AG09309 (cell line): ENCODE measurements at places on chromosomes 1 and 21.

DNA sequence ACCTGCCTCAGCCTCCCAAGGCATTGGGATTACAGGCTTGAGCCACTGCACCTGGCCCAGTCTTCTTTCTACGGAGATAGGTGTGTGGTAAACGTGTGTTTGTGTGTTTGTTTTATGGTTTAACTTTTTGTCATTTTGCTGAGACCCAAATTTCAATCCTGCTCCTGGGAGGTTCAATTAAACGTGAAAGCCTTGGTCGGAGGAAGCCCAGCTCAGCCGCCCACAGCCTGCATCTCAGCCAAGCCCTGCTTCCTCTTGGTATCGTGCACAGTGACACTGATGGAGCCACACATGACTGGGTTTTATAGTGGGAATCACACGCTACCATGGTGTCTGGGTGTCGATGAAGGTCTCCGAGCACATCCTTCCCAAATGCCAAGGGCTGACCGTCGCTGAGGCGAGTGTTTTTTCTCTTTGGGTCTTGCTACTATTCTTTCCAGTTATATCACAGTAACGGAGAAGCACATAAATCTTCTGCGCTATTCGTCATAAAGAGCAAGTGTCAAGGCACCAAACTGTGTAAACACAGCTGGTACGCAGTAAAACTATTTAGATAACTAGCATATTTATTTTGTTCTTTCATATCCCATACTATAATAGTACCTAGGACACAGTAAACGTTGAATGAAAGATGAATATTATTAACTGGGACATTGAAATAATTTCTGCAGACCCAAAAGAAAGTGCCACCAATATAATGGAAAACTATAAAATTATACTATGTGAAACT, 39.3 kb downstream of the HLCS start:
- no peak for DNase-seq

DNA sequence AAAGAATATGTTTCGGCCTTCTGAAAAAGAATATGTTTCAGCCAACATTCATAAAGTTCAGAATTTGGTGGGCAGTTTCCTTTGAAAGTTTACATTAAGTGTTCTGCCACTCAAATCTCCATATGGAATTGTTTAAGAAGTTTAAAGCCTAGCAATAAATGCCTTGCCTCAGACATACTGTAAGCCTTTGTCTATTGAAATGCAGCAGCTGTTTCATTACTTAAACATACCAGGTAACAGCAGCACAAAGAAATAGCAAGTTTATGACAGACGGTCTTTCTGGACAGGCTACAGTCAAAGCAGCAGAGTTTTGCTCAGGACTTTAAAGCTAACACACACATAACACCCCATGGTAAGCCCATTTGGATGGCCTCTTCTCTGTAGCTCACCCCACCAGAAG, 38.5 kb upstream of the C1orf105 start:
- no peak for DNase-seq

DNA sequence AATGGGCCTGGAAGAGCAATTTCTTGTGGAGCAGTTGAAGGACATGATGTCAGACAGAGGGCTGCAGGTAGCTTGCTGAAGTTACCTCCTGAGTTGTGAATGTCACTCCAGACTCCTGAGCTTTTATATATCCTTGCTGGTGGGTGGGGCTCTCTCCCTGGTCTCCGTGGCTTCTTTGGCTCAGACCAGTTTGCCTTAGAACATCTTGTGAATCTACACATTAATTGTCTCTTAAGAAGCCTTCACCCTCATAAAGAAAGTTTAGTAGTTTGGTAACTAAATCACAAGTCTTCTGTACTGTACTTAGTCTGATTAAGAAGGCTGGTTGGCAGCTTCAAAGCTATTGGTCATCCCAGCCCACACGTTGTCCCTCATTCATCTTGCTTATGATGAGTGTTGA, at the start of gene KRTAP11-1:
KRTAP11-1 (minus strand) TSS at position 101 of the 400 bp plus-strand sequence; CDS start at position 45, 56 bp downstream.
- no peak for DNase-seq

- no peak for DNase-seq
Observed at GRCh38 chr21:42160111-42160721, 58.7 kb upstream of the ABCG1 start.

- no peak for DNase-seq
Observed at GRCh38 chr1:160412028-160412362, 11.6 kb downstream of the VANGL2 start.

DNA sequence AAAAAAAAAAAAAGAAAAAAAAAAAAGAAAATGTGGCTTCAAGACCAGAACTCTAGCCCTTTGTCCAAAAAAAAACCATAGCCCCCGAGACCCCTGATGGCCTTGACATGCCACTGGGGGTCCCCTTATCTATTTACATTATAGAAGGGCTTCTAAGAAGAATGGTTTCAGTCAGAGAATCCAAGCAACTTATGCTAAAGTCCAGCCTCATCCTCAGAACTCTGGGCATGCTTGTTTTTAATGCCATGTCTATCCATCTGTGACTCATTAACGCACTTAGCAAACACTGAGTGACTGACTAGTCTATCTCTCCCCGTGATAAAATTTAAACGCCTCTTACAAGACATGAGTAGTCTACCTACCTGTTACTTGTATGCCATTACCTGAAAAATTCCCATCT, 29.3 kb downstream of the ERG start:
- no peak for DNase-seq

- DNase-seq: no peak
Observed at GRCh38 chr21:36186081-36186480, 29.5 kb downstream of the DOP1B start.

- no peak for DNase-seq
Observed at GRCh38 chr1:173114346-173114745, 63.6 kb upstream of the TNFSF18 start.

- no peak for DNase-seq
Observed at GRCh38 chr1:217133092-217133491, 409.9 kb upstream of the ESRRG start.
